Chondrocyte (in vitro differentiated cells): ENCODE measurements at places on chromosomes 16 and 17. TPM values are rescaled to one million over a fixed set of nuclear protein-coding genes. Genes with fewer than 3 reads are reported as not detected.
A peak's percentile ranks its signal among the peaks of the same experiment; 100 is the strongest.

DNA sequence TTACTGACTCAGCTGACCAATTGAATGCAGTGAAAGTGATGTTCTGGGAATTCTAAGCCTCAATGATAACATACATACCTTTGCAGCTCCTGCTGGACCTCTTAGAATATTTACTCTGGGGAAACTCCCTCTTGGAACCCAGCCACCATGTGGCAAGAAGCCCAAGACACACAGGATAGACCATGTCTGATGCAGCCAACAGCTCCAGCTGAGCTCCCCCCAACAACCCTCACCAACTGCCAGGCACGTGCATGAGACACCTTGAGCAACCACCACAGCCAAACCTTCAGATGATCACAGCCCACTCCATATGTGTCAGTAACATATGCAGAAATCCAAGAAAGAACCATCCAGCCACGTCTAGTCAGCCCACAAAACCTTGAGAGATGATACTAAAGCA, 53.0 kb downstream of the XYLT1 start:
- DNase-seq = no peak

- DNase-seq = no peak
Observed at GRCh38 chr16:67843343-67843765, 1.2 kb downstream of the THAP11 start.

- no peak for DNase-seq
Observed at GRCh38 chr16:89602273-89602951, 11.0 kb upstream of the DPEP1 start.

DNA sequence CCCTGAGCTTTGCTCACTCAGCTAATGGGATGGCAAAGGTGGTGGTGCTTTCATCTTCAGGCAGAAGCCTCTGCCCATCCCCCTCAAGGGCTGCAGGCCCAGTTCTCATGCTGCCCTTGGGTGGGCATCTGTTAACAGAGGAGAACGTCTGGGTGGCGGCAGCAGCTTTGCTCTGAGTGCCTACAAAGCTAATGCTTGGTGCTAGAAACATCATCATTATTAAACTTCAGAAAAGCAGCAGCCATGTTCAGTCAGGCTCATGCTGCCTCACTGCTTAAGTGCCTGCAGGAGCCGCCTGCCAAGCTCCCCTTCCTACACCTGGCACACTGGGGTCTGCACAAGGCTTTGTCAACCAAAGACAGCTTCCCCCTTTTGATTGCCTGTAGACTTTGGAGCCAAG, 5.7 kb upstream of the MAPK8IP3 start:
- no peak for DNase-seq

DNA sequence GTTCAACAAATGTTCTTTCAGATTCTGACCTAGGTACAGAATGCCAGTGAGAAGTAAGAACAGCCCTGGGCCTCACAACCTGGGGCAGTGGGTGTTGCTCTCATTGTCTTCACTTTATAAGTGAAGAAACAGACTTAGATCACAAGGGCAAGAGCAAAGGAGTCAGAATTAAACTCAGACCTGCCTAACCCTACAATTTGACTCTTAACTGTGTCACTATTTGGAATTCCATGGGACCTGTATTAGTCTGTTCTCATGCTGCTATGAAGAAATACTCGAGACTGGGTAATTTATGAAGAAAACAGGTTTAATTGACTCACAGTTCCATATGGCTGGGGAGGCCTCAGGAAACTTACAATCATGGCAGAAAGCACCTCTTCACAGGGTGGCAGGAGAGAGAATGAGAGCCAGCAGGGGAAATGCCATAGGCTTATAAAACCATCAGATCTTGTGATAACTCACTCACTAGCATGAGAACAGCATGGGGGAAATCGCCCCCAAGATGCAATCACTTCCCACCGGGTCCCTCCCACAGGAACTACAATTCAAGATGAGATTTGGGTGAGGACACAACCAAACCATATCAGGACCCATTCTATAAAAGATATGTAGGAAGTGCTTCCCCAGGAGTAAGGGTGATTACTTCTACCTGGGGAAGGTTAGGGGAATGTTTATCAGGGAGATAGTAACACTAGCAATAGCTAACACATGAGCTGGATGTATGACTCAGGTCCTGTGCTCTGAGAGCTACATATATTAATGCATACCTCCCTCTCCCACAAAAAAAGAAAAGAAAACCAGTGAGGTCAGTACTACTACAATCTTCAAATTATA, 270.1 kb downstream of the SOX9 start:
- DNase-seq = no peak

DNA sequence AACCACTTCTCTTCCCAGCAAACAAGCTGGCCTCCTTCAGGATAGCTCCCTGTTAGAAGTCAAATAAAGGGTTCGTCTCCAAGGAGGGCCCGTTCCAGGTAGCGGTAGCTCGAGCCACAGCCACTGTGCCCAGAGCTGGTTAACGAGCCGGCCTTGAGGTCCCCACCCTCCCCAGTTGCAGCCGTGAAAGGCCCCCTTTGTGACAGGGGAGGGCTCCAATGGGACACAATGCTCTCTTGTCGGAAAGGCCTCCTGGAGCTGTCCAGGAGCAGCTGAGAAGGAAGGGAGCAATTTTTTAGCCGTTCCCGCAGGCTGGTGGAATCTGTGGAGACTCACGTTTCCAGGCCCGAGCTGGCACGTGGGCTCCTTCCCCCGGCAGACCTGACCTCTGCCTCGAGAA, 29.9 kb upstream of the FOXF1 start:
- no peak for DNase-seq

- DNase-seq = peak; percentile 91
Observed at GRCh38 chr17:75816693-75817092, 27.5 kb downstream of the UNC13D start.

- DNase-seq = no peak
Observed at GRCh38 chr16:84183572-84183875, 3.3 kb downstream of the TAF1C start.

DNA sequence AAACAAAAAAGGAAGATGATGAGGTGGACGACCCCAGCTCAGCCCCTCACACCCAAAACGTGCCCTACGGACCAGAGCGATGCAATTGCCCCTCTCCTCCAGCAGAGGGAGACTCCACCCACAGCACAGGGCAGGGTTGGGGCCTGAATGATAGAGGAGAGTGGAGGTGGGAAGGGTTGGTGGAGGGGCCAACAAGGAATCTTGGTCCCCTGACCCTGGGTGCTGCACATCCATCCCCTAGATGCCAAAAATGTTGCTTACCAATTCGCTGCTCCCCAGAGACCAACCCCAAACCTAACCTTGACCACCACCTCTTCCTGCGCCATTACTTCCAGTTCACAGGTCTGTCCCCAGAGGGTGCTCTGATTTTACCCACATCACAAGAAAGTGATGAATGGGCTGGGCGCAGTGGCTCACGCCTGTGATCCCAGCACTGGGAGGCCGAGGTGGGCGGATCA, 12.9 kb downstream of the P2RX5 start:
- DNase-seq = no peak

DNA sequence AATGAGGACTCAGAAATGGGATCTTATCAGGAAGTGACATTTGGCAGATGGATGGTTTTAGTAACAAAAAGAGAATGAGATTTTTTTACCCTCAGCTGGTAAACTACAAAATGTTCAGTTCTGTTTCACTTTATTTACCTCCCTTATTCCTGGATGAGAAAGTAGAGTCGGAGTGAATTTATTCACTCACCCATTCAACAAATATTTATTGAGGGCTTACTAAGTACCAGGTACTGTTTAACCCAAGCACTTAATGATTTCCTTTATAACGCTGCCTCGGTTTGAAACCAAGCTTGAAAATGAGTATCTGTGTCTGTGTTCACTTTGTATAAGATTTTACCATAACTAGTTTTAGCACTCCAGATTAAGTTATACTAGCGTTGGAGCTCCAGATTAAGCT, 38.1 kb downstream of the CDRT15 start:
- DNase-seq = no peak

Gene AGRP
- not detected in 3 replicates for total RNA-seq

Gene SCARF1
- 0.42 to 0.64 TPM (median 0.51 TPM) in 3 replicates for total RNA-seq

Gene MYO15A
- total RNA-seq = 0.31 to 0.52 TPM in 2 of 3 replicates, not detected in the other

Gene DLX3
- total RNA-seq = 0.10 TPM in 1 of 3 replicates, not detected in the others

Gene NOD2
- total RNA-seq = 0.05 to 0.44 TPM (median 0.07 TPM) in 3 replicates
